Fibroblast of skin of scalp (primary cell): ENCODE measurements at places on chromosomes 2 and 18.

DNA sequence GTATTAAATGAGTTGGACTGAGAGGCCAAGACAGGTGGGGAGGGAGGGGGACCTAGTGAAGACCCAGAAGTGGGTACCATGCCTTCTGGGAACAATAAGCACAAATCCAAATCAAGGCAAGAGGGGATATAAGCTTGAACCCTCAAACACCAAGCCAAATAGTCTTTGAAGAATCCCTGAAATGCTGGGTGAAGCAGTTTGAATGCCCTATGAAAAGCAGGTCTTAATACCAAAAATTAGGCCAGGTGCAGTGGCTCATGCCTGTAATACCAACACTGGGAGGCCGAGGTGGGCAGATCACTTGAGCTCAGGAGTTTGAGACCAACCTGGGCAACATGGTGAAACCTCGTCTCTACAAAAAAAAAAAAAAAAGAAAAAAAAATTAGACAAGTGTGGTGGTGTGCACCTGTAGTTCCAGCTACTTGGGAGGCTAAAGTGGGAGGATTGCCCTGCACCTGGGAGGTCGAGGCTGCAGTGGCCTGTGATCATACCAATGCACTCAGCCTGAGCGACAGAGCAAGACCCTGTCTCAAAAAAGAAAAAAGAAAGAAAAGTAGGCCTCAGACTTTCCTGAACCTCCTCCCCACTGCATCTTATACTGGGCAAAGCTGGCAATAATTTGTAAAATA is 3.5 kb downstream of the PCBP1 start:
- DNase-seq, result no peak

DNA sequence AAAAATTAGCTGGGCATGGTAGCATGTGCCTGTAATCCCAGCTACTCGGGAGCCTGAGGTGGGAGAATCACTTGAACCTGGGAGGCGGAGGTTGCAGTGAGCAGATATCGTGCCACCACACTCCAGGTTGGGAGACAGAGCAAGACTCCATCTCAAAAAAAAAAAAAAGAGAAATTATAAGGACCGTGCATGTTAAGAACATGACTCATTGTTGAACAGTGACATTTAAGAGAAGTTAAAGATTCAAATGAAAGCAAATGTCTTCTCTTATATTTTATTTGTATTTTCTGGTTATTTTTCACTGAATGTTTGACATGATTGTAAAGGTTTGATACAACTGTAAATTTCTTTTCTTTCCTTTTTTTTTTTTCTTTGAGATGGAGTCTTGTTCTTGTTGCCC is 69.6 kb downstream of the APLF start:
- DNase-seq, result no peak

DNA sequence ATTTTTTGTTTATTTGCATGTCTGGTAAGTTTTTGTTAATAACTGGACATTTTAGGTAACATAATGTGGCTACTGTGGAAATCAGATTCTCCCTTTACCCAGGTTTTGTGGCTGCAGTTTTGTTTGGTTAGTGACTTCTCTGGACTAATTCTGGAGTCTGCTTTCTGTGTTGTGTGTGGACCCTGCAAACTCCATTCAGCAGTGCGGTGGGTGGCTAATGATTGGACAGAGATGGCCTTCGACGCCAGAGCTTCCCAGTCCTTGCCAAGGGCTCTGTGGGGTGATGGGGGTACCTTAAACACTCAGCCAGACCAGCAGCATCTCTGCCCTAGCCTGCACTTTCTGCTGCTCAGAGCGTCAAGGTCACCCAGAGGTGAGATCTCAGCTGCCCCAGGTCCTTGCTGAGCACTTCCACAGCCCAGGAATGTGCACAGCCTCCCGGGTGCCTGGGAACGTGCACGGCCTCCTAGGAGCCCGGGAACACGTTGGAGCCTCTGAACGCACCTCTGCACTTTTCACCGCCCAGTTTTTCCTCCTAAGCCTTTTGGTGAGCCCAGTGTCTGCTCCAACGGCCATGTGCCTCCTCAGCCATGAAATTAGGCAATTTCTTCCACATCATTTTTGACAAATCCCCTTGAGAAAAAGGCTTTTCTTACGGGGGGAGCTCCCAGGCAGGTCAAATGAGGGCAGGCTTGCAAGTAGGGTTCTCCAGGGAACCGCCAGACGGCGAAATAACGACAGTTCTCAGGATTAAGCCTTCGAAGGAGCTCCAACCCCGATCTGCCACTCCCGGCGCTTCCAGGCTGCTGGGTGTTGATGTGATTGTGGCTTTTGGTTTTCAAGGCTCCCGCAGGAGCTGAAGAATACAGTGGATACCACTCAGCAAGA is 35.2 kb upstream of the KLF11 start:
- peak; percentile 69 for DNase-seq

GRCh38 chr2:113000436-113000835 is 4.8 kb upstream of the IL36A start:
- DNase-seq, result no peak

DNA sequence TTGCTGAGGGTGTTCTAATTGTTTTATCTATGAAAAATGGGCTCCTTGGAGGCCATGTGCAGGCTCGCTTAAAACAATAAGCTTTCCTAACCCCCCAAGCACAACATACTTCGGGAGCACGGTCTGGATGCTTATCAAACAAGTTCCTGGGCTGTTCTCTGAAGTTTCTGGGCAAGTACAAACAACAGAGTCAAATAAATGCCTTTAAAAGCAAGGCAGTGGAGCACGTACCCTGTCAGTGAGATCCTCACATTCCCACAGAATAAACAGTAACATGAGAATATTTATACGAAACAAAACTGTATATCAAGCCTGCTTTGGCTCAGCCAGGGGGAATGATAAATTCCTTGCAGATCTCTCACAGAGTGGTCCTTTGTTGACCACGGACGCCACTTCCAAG is 44.8 kb downstream of the FTCDNL1 start:
- DNase-seq, result peak; percentile 31

- no peak for DNase-seq
These were observed 111.8 kb downstream of the HDAC4 start for GRCh38 chr2:239288951-239289511.

DNA sequence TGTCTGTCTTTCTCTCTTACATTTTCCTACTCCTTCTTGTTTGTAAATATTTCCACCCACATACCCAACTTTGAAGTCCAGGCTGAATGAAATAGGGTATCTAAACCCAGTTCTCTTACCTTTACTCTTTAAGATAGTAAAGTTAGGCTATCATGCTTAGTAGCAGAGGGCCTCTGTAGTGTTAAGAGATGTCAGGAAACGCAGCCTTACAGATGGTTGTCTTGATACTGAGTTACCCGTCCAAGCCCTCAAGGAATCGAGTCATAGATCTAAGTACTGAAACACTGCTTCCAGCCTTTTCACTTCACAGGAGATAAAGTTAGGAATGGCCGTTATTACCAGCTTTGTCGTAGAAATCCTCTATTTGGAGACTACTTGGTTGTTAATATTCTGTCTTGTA is 24.3 kb downstream of the MRPS9 start:
- DNase-seq, result no peak

DNA sequence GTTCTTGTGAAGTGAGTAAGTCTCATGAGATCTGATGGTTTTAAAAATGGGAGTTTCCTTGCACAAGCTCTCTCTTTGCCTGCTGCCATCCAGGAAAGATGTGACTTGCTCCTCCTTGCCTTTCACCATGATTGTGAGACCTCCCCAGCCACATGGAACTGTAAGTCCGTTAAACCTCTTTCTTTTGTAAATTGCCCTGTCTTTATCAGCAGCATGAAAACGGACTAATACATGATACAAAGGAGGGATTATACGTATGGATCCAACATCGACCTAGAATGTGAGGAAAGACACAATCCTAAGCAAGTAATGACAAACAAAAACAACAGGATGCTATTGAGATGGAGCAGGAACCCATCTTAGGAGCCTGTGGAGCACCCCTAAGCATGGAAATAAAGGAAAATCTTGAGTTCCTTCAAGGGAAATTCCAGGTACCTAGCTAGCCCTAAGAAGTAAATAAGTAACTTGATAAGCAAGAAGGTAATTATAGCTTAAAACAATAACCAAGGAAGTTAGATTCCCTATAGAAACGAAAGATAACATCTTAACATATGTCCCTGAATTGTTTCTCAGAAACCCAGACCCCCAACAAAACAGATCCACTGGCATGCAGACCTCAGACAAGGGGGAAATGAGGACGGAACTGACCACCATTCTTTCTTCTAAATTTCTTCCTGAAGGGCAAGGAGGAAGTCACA is 1.5 kb upstream of the TNFRSF11A start:
- DNase-seq, result no peak

GRCh38 chr2:10224734-10225133 is 78.0 kb upstream of the HPCAL1 start:
- no peak for DNase-seq

DNA sequence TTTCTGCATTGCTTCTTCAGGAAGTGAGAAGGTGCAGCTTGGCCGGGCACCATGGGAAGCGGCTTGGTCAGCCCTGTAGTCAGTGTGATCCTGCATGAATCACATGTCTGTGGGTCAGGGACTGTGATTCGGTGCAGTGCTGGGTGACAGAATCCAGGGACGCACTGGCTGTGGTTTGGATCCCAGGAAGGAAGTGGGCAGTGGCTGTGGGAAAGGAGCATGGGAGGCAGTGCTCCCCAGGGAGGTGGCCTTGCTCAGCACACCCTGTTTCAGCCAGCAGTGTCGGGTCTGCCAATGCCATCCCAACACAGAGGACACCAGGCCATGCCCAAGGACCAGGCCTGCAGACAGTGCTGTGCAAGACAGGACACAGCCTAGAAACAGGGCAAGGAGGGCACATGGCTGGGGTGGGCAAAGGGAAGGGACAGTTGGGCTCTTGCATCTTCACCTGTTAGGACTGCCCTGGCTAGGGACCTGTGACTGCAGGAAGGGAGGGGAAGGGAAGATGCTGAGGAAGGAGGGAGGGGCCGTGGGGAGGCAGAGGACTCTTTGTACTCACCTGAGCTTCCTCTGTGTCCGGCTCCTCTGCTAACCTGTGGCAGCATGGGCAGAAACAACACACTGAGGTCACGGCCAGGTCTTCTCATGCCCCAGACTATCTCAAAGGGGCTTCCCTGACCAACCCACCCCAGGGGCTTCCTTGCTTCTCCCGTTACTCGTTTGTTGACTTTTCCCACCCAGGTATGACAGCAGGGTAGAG is 37.2 kb upstream of the DNMT3A start:
- peak; percentile 33 for DNase-seq

GRCh38 chr2:44778671-44779476 is 162.6 kb upstream of the SIX3 start:
- no peak for DNase-seq

GRCh38 chr18:77733292-77733903 is 483.8 kb downstream of the GALR1 start:
- no peak for DNase-seq

GRCh38 chr2:74186038-74186437 is 7.4 kb upstream of the MOB1A start:
- DNase-seq, result no peak

DNA sequence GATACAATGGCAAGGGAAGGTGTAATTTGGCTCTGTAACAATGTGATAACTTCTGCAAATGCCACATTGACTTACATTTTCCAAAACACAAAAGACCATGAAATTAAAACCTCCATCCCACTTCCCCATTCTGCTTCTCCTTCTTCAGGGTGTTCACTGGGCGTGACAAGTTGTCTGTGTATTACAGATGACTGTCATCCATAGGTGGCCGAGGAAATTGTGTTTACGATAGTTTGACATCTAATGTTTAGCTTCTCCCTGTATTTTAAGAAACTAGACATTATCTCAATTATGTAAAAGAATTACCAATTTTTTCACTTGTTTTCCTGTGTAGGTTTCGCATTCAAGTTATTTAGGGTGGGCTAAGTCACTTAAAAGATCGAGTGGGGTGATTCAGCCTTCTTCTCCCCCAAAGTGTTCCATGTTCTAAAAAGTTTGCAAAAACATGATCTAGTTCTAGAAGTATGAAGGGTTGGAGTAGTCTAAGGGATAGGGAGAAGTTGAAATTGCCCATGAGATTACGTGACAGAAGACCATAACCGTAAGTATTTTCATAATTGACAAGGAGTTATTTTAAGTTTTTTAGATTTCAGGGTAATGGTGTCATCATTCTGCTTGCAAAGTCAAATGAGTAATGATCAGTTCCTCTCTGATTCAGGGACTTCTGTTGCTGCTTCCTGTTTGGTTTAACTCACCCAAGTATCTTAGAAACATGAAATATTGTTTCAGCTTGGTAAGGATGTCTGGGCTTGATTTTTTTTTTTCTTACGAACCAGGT is 25.2 kb upstream of the CYTIP start:
- peak; percentile 91 for DNase-seq

DNA sequence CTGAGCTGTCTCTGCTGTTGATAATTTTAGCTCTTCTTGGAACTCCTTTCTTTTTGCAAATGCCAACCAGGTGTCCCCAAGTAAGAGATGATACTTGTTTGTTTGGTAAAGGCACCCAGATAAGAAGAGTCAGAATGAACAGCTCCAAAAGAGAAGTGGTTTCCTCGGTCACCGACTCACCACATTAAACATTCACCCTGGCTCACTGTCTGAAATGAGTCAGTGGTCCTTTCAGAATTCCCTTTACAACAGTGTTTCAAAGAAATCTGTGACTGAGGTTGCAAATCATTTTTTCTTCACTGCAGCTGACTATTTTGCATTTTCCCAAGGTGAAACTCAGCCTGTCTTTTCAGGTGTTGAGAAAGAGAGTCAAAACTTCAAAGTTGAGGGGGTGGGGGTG is 16.2 kb upstream of the CXCR4 start:
- no peak for DNase-seq

GRCh38 chr2:72781480-72781879 is 44.4 kb downstream of the EXOC6B start:
- no peak for DNase-seq

GRCh38 chr18:48472610-48473009 is 63.4 kb upstream of the ZBTB7C start:
- peak; percentile 78 for DNase-seq

- DNase-seq, result no peak
These were observed 8.1 kb upstream of the ARHGAP15 start for GRCh38 chr2:143121079-143121478.

DNA sequence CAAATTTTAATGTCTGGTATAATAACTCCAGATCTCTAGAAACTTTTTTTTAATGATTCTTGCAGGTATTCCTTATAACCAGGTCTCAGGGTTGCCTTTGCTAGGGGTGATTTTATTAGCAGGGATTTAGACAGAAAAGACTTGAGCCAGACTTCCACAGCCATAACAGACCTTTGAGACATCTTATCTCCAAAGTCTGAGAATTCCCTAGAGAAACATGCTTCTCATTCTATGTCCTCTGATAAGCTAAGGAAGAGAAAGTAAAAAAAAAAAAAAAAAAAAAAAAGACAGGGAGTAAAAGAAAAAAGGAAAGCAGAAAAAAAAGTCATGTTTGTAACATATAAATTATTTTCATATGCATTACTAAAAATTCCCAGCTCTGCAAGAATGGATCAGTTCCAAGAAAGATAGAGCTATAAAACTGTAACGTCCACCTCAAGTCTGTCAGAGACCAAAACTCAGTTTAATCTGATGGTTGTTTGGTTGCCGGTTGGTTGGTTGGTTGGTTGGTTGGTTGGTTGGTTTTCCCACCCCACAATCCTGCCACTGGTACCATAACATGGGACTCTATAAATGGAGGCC is 153.8 kb downstream of the COL6A3 start:
- DNase-seq, result peak; percentile 73

GRCh38 chr2:68774569-68775271 is 40.1 kb downstream of the ARHGAP25 start:
- DNase-seq, result no peak

GRCh38 chr2:232321156-232321816 is 57.3 kb upstream of the ALPP start:
- no peak for DNase-seq
